SK-N-DZ (cell line): ENCODE measurements at places on chromosomes 7 and 10.

DNA sequence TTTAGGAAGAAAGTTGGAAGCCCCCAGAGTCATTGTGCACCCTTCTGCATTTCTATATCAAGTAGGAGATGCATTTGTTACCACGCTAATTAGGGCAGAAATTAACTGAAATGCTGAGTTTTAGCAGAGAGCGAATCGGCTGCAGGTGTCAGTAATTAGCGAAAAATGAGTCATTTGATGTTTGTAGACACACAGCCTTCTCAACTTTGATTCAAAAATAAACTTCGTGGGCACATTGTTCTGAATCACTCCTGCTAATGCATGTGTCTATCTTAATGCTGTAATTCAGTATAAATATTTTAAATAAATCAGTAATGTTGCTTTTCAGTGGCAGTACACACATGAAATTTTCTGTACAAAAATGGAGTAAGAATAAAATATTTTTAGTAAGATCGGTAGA is 109.5 kb upstream of the CARD11 start:
- DNase-seq = no peak

DNA sequence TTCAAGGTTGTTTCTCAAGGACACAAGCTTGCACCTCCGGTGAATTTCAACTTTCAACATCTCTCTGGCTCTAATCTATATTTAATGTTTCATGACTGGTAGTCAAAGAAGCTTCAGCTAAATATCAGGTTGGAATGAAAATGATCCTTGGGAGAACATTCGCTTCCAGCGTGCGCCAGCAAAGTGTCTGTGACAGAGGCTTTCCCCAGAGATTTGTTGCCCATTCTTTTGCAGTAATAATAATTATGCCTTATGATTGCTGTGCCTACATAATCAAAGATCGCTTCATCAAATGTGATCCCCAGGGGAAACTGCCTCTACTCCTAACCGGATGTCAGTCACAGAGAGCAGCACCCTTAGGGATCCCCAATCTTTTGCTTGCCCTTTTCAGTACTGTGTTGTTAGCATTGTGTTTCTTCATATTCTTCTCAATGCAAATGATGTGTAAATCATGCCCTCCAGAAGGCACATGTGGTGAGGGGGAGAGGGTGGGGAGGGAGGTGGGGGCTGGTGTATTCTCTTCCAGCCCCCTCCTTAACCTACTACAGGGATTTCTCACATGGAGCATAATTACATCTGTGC is 30.5 kb downstream of the FZD1 start:
- no peak for DNase-seq

GRCh38 chr10:13100349-13101294 is 659 bp downstream of the OPTN start:
- no peak for DNase-seq

- no peak for DNase-seq
These were observed 94.8 kb downstream of the CALN1 start for GRCh38 chr7:72317341-72317740.

- no peak for DNase-seq
These were observed 999 bp downstream of the TLX1 start for GRCh38 chr10:101131962-101132635.

DNA sequence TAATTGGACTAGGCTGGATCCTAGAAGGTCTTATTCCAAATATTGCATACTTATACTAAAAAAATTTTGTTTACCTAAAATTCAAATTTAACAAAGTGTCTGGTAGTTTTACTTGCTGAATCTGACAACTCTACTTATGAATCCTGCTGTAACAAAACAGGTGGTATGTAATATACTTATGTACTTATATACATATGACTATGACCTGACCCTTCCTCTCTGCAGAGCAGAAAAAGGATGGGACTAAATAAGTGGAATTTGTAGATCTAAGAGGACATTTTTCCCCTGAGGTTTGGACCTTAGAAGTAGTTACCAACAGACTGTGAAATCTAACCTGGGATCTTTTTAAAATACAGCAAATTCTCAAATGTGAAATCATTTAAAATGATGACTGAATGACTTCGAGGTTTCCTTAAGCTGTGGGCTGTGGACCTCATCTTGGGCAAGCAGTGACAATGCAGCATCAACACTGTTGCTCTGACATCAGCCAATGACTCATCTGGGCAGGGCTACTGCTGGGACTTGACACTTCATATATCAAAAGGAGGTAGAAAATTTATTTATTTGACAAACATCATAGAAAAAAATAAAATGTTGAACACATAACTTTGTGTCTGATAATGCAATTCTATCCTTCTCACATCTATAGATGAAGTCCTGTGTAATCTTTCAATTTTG is 73.6 kb downstream of the RELN start:
- DNase-seq = no peak

DNA sequence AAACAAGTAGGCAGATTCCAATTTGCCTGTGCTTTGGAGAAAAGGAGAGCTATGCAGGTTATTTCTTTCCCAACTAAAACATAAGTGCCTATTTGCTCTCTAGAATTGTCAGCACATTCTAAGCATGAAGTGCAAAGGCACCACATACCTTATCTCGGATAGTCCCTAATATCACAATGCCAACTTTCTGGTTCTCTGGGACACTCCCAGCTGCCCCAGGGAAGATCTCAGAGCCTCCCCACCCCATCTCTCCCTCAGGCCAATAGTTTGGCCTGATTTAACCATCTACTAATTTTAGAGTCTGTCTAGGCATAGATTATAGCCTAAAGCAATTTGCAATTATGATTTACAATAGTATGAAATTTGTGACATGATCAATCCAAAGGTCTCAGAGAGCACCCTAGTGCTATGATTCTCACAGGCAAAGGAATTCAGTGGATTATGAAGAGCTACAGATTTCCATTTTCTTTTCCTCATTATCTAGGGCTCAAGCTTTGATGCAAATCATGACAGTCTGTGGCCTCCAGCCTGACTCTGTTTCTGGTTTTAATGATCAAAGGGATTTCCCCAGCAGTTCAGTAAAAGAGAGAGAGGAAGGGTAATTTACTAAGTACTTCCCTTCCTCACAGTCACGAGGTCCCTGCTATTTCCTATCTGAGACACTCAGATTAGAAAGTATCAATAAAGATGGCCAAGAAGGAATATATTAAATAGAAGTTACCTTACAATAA is 29.0 kb upstream of the IL6 start:
- no peak for DNase-seq

DNA sequence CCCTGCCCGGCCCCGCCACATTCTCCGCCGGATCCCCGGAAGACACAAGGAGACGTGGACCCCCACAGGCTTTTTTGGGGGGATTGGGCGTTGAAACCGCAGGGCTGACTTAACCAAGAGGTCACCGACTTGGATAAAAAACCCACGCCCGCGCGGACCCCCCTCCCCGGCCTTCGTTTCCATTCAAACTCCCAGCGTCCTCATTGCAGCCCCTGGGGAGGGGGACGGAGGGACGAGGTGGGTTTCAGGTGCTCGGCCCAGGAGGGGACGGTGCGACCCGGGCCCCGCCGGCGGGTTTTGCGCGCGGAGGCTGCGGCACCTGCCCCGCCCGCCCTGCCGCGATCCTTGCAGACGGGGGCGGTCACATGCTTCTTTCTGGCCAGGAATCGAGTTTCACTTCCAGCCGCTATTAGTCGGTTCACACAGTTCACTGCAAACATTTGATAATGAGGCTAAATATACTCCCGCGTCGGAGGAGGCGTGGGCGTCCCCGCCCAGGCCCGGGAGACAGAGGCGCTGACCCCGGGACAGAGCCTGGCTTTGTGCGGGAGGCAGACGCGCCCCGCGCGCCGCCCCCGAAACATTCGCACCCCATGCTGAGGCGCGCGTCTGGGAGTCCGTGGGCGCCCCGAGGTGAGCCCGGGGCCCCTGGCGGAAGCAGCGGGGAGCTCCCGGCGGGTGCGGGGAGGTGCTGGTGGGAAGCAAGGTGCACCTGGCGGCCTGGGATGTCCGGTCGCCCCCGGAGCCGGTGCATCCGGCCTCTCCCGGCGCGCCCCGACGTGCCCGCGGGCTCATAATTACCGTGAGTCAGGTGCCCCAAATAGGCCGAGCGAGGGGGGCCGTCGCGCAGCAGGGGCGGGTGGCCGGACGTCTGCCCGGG is 2.7 kb upstream of the PDGFA start:
- DNase-seq = no peak

DNA sequence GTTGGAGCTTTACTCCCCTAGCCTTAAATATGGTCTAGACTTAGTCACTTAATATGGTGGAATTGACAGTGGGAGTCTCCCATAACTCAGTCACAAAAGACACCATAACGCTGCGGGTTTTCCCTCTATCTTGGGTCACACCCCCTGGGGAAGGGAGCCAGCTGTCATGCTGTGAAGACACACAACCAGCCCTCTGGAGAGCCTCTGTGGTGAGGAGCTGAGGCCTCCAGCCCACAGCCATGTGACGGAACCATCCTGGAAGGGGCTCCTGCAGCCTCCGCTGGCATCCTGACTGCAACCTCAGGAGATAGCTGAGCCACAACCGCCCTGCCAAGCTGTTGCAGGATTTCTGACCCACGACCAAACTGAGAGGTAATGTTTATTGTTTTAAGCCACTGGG is 37.9 kb downstream of the PAXIP1 start:
- DNase-seq = no peak

- DNase-seq = no peak
These were observed 40.0 kb downstream of the VOPP1 start for GRCh38 chr7:55532150-55532917.

DNA sequence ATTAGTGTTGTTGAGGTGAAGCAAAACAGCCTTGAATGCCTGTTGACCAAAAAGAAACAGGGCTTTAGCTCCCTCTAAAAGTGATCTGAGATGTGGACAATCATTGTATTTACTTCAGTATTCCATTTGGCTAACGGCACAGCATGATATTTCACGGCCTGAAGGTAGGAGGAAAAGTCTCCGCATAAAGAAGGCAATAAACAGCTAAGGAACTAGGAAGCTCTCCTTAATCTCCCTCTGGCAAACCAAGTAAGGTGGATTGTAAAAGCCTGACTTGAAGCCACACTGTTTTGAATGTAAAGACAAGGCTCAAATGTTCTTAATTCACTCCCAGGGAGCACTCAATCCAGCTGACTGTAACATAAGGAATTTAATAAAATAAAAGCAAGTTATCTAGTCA is 160.0 kb upstream of the ZNF804B start:
- DNase-seq = no peak
